ENCODE measurements at places on chromosomes 1 and 21. TPM values are rescaled to one million over a fixed set of nuclear protein-coding genes. Genes with fewer than 3 reads are reported as not detected.

PYHIN1 gene
- total RNA-seq, result 2.6 TPM

SAMSN1 gene
- 18.2 TPM for total RNA-seq

- DNase-seq, result no peak
These were observed 13.7 kb downstream of the KLHDC8A start for GRCh38 chr1:205342986-205343385.

DNA sequence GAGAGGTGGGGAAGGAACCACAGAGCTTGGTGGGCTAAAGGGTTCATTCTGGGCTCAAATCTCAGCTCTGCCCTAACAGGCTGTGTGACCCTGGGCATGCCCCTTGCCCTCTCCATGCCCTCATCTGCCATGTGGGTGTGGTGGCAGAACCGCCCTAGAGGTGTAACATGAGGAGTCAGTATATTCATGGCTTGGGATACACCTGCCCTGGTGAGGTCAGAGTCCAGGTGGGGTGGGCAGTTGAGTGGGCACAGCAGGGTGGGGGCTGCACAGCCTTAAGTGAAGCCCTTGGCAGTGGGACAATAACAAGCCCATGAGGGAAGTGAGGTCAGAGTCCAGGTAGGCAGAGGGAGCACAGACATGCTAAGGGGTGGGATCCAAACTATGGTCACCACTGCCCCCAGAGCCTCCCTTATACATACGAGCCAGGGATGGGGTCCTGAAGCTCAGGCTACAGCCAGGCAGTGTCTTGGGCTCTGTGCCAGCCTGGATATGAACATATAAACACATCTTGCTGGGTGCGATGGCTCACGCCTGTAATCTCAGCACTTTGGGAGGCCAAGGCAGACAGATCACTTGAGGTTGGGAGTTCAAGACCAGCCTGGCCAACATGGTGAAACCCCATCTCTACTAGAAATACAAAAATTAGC lies 59.0 kb upstream of the EFHD2 start:
- DNase-seq, result no peak

- no peak for DNase-seq
These were observed 59.0 kb upstream of the CACYBP start for GRCh38 chr1:174940646-174941175.

Data from upper lobe of right lung (tissue), 1 donor.